Muscle of leg (tissue), 16 donors: ENCODE measurements at places on chromosomes 7 and 10. TPM values are rescaled to one million over a fixed set of nuclear protein-coding genes. Genes with fewer than 3 reads are reported as not detected.

LRRC72 gene
- not detected for polyA plus RNA-seq

SLC16A12 gene
- polyA plus RNA-seq = 1.0 TPM

DNA sequence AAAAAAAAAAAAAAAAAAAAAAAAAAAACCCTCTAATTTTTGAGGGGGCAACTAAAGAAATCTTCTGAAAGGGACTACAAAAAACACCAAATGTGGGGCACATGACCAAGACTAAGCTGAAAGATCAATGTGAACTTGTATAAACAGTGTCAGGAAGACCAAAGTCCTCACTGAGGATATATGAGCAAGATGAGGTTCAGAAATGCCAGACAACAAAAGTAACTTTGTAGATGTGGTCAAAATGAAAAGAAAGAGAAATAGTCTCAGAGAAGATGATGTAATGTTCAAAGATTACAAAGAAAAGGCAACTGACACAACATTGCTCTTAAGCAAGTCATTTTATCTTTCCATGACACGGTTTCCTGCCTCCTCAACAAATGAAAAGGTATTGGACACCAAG is 48.7 kb upstream of the PTPRZ1 start:
- no peaks in the 10 kb centered on the region for H3K4me1 ChIP-seq
- H3K4me3 ChIP-seq = no peak overlapping the region
- no peaks in the 10 kb centered on the region for H3K27me3 ChIP-seq
- H3K27ac ChIP-seq = no peak overlapping the region
- DNase-seq = no peak

DNA sequence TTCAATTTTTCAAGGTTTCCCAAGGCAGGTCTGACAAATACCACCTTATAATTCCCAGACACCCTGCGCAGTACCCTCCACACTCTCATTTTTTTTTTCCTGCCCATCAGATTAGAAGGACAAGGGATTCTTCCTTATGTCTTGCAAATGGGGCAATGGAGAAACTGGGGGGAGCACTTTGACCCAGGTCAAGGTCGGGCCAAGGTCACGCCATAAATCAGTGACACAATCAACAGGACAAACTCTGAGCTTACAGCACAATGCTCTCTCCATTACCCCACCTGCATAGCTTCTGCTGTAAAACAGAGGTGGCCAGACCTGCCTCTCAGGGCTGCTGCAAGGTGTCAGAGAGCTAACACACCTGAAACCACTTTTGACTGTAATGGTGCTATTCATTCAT is 254.4 kb upstream of the ZMIZ1 start:
- no peaks in the 10 kb centered on the region for H3K4me1 ChIP-seq
- H3K36me3 ChIP-seq = no peaks in the 10 kb centered on the region
- no peak overlapping the region for H3K27ac ChIP-seq
- no peak overlapping the region for H3K4me3 ChIP-seq
- H3K27me3 ChIP-seq = peaks cover 4% of the 10 kb centered on the region
- DNase-seq = no peak

- H3K4me3 ChIP-seq = no peak overlapping the region
- H3K27ac ChIP-seq = no peak overlapping the region
- peaks cover 26% of the 10 kb centered on the region for H3K27me3 ChIP-seq
Observed at GRCh38 chr10:70917226-70917625, 28.9 kb upstream of the PCBD1 start.

GRCh38 chr10:93079663-93080349 is 6.1 kb downstream of the CYP26A1 start:
- H3K36me3 ChIP-seq = no peaks in the 10 kb centered on the region
- H3K27ac ChIP-seq = no peak overlapping the region
- no peak for DNase-seq
- H3K27me3 ChIP-seq = peaks cover 41% of the 10 kb centered on the region
